NCI-H187 treated with DMSO at 0.1 percent for 48 hours (cell line): ENCODE measurements at places on chromosomes 4 and X.

- no peak for DNase-seq
These were observed 25.4 kb downstream of the FGFBP1 start for GRCh38 chr4:15912961-15913630.

- DNase-seq, result no peak
These were observed 209.5 kb upstream of the S100G start for GRCh38 chrX:16440446-16440845.

GRCh38 chr4:184801781-184802696, 23.7 kb downstream of the ACSL1 start:
- no peak for DNase-seq

GRCh38 chr4:150063128-150063527, 15.1 kb upstream of the DCLK2 start:
- no peak for DNase-seq

GRCh38 chr4:86484241-86484640, 109.9 kb upstream of the PTPN13 start:
- no peak for DNase-seq

DNA sequence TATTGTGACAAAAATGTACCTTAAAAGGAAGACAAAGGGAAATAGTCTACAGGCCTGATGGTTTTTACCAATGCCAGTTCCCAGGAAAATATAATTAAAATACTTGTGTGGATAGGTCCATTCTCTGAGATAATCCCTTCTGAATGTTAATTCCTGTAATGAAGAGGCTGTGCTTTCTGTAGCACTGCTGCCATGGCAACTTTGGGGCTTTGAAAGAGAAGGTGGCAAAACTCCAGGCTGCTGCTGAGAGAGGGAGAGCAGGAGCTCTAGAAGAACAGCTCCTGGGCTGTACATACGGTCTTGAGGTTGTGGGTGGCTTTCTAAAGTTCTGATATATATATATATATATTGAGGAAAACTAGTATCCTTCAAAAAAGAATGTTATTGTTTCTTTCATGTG, 125.4 kb downstream of the PDLIM5 start:
- no peak for DNase-seq
